AG10803 (cell line): ENCODE measurements at places on chromosomes 6 and 20.

DNA sequence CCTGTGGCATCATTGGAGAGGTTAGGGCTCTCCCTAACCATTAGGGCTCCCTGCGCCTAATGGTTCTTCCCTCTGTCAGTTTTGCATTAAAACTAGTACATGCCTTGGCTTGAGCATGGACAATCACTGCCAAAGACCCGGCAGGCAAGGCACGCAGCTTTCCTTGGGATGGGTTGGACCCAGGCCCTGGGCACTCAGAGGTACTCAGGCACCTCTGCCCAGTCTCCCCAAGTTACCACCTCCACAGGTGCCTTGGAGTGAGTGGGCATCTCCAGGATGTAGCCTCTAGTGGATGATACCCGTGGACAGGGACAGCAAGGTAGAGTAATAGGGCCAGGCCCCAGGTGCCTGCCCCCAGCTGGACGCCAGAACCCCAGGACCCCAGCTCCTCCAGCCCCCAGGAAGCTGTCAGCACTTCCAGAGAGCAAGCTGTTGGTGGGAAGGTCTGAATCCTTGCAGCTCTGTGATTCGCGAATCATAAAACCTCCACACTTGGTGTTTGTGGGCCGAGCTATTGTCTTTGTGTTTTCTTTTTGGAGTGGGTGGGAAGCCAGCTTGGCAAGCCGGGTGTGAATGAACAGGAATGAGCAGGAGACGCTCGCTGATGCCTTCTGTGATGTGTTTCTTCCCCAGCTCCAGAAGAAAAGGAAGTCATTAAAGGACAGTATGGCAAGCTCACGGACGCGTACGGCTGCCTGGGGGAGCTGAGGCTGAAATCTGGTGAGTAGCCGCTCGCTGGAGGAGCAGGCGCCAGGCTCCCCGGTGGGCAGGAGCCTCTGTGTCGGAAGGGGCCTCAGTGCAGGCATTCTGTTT, 35.1 kb downstream of the SYNJ2 start:
- peak; percentile 31 for DNase-seq

DNA sequence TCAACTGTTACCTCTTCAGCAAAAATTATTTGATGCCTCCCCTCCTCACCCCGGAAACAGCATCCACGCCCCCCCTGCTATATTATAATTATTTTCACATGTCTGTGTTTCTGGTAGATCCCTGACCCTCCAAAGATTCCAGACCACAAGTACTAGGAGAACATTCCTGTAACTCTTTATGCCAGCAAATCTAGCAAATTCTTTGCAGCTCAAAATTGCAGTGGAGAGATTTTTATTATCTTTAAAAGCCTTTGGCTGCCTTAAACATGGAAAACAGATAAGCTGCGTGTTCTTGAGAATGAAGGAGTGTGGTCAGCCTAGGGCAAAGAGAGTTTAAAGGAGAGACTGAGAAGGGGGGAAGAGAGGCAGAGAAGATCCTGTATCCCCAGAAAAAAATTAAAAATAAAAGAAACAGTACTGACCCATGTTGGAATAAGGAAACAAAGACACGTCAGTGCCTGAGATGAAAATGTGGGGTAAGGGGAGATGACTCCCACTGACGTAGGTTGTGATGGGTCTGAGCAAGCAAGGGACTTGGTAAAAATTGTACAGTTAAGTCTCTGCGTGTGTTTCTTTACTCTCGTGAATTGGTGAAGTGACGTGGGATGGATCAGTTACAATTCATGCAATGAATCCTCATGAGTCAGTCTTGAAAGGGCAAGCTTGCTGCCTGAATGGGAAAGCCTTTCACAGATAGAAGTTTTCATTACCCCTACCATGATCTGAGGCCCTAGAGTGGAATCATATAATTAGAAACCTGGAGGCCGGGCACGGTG, 8.3 kb downstream of the ID4 start:
- peak; percentile 30 for DNase-seq

GRCh38 chr6:44696686-44697085, 309.2 kb downstream of the CDC5L start:
- peak; percentile 95 for DNase-seq

GRCh38 chr6:106609699-106610098, 19.6 kb downstream of the RTN4IP1 start:
- no peak for DNase-seq

GRCh38 chr20:47362361-47363219, 6.1 kb upstream of the ZMYND8 start:
- no peak for DNase-seq

DNA sequence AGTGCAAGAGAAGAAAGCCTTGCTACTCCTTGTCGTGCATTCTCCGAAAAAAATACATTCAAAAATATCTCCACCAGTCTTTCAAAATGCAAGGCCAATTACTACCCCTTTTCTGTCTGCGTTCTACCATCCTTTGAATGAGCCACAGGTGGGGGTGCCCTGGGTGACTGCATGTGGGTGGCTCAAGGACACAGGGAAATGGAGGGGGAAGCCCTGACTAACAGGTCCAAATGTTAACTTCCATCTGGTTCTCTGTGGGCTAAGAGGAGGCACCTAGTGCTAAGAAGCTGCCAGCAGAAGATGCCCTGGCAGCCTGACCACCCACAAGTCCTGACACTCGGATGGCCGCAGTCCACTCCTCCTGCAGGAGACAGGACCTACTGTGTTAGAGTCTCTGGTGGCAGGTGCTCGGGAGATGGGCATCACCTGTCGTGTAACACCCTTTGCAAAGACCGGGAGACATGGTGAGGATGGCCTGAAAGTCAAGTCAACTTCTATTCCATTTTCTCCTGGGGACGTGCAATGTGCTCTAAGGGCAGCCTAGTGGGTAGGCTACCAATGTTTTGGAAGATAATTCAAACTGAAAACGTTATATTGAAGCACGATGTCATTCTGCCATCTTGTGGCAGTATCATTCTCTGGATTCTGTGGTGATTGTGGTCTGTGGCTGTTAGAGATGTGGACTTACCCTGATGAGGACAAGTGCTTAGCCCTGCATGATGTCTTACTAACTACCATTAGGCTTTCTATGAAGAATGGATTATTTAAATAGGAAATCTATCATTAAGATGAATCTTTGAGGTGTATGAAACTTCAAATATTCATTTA, 27.4 kb upstream of the IGF2R start:
- peak; percentile 49 for DNase-seq

GRCh38 chr6:43454290-43454695, 1.1 kb downstream of the DLK2 start:
- no peak for DNase-seq

GRCh38 chr6:25186919-25187318, 92.3 kb upstream of the CARMIL1 start:
- no peak for DNase-seq

DNA sequence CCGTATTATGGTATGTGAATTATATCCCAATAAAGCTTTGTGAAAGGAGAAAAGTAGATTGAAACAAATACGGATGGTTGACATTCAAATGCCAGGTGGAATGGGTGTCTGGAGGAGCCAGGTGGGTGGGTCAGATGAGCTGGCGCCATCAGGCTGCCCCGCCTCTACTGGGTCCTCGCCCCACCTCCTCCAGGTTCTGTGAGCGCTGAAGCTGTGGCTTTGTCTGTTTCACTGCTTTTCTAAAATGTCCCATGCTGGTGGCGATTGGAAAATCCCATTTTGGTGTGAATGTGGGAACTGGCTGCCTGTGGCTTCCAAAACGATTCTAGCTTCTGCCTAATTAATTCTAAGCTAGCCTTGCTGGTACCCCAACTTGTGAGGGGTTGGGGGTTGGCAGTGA, 16.5 kb downstream of the DUSP22 start:
- DNase-seq = no peak

GRCh38 chr6:151701911-151702562, 105.4 kb upstream of the ESR1 start:
- no peak for DNase-seq

- no peak for DNase-seq
Measured at GRCh38 chr6:99331531-99331930, 17.9 kb downstream of the FAXC start.

GRCh38 chr6:163945808-163946207, 531.3 kb downstream of the QKI start:
- no peak for DNase-seq

DNA sequence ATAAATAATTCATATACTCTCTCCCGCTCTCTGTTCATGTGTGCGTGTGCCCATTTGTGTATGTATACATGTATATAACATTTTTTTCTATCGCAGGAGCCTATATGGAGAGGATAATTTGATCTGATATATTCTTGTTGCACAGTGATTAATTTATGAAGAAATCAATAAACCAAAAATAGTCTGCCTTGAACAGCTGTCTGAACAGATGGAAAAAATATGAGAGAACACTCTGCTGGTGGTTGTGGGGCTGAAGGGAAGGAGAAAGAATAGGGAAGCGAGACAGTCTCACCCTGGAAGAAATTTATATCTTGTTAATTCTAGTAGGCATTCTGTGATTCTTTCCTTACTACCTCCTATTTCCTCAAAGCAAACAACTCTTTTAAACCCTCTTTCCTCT, 96.6 kb upstream of the B3GAT2 start:
- no peak for DNase-seq

GRCh38 chr6:39182604-39183003, 46.7 kb downstream of the KCNK5 start:
- no peak for DNase-seq

GRCh38 chr6:74369556-74369993, 673.6 kb downstream of the CD109 start:
- peak; percentile 74 for DNase-seq

DNA sequence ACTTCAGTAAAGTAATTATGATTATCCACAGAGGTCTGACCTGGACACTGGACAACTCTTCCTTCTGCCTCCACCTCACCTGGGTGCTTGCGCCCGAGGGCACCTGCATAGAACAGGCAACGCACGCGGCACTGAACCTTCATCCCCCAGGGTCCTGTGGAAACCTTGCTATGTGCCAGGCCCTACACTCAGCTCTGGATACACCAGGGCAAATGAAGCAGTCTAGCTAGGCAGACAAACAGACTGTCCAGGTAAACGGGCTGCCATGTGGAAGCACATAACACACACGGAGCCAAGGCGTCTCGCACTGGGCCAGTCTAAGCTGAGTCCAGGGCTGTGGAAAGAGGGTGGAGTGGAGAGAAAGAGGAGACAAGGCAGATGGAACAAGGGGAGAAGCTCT, 109.3 kb upstream of the AFDN start:
- no peak for DNase-seq

GRCh38 chr6:152268846-152269442, 368.2 kb downstream of the SYNE1 start:
- DNase-seq = peak; percentile 35

DNA sequence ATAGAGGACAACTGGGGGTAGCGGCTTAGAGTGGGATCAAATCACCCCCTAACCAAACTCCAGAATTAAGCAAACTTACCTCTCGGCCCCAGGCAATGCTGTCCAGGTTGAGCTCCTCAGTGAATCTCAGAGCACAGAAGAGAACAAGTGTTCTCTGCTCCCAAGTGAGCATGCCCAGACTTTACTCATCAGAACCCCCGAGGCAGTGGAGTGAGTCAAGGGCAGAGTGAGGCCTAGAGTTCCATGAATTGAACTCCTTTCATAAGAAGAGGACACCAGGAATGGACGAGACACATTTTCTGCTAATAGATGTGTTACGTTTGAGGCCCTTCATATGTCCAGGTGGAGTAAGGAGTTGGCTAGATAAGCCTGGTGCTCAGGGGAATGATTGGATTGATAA, 134.0 kb upstream of the DTNBP1 start:
- DNase-seq = no peak
